AML-193 (cell line): ENCODE measurements at places on chromosomes 13 and 19.

DNA sequence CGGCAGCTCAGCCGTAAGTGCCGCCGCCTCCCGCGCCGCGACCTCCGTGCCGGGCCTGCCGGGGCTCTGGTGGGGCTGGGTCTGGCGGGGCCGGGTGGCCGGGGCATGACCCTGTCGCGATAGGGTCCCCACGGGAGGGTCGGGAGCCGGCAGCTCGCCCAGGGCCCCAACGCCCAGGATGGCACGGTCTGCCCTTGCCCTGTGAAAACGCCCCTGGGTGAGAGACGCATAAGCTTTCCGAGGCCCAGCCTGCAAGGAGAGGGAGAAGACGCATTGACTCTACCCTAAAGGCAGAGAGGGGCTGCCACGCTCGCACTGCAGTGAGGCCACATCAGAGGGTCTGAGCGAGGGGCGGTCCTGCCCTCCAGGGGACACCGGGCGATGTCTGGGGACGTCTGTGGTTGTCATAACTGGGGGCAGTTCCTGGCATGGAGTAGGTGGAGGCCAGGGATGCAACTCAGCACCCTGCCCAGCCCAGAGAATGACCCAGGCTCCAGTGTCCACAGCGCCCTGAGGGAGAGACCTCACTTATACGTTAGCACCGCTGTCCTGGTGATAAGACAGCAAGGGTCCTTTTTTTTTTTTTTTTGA is 539 bp downstream of the ZNF554 start:
- no peak for DNase-seq

DNA sequence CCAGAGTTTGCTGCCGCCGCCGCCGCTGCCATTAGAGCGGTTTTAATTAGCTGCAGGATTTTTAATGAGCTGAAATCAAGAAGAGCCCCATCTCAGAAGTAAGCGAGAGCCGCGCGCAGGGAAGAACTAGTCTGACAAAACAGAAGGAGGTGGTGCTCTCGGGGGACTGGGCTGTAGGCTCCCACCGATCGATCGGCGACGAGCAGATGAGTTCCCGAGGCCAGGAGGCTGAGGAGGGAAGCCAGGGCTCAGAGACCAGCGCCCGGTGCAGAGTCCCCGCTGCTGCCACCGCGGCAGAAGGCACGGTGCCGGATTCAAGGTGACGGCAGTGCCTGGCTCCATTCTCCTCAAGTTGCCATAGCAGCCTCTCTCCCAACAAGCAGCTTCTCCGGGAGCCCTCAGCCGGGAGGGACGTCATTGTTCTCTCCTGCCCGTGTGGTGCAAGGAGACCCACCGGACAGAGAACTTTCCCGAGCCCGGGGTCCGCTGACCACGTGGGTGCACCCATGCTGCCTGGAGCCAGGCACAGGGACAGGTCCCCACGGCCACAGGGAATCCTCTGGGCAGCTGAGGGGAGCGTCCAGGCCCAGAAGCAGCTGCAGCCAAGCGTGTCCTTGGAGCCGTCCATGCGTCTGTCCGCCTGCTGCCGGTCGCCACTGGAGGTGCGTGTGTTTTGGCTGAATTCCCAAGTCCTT is 62.9 kb downstream of the CHST8 start:
- no peak for DNase-seq

DNA sequence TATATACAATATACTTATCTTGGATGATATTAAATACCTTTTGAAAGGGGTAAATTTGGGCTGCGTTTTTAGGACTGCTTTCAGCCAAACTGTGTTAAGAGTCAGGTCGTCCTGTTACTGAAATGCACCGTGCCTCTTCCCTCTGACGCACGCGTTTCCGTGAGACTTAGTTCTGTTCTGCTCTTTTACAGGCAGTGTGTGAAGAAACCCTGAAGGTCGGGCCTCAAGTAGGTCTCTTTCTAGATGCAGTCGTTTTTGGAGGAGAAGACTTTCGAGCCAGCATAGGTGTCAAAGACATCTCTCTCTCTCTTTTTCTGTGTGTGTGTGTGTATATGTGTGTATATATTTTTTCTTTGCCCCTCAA is 107.0 kb downstream of the ZIC5 start:
- no peak for DNase-seq

- DNase-seq = no peak
Observed at GRCh38 chr19:45746866-45747265, 13.6 kb downstream of the MEIOSIN start.

DNA sequence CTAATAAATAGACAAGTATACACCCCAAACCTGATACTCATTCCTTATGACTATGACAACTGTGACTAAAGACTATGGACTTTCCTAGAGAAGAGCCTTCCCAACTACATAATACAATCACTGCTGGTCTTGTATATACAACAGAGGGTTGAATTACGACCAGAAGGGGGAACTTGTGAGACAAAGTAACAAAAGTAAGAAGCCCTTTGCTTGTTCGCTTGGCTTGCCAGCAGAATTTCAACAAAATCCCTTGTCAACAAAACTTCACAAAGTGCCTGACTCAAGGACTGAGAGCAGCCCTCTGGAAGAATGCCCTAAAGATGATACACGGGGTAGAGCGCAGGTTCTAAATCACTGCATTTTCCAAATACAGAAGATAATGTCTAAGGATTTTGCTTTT is 99.4 kb downstream of the WASF3 start:
- DNase-seq = peak; percentile 33

DNA sequence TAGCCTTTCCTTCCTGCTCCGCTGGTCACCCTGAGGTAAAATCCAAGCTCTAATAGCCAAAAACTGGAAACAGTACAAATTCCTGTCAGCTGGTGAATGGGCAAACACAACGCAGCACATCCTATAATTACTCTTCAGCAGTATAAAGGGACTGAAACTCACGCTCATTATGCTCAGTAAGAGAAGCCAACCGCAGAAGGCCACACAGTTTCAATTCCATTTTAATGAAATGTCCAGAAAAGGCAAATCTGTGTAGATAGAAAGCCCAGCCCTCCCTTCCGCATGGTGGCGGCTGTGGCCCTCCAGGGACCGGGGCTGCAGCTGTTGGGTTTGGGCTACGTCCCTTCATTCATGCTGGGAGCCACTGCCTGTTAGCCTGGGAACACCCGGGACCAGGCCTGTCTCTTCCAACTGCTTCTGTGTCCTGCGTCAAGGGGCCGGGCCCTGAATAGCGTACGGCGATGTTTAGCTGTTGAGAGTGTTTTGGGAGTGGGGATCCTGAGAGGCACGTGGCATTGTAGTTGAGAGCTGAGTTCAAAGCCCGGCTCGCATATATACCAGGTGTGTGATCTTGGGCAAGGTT is 23.5 kb downstream of the NKPD1 start:
- DNase-seq = no peak

DNA sequence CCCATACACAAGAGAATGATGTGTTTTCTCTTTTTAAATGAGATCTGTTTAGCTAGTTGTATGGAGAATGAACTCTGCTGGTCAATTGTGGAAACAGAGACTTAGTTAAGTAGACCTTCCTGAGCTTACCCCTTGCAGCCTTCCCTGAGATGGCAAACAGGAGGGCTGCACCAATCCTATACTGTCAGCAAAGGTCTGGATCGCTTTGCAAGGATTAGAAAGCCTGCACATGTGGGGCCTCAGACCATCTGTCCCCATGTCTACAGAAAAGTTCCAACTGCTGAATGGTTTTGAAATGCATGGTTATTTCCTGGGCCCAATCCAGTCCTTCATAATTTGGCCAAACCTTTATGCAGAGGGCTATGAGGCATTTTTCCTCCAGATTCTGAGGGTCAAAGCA is 183.9 kb upstream of the SLC10A2 start:
- no peak for DNase-seq

DNA sequence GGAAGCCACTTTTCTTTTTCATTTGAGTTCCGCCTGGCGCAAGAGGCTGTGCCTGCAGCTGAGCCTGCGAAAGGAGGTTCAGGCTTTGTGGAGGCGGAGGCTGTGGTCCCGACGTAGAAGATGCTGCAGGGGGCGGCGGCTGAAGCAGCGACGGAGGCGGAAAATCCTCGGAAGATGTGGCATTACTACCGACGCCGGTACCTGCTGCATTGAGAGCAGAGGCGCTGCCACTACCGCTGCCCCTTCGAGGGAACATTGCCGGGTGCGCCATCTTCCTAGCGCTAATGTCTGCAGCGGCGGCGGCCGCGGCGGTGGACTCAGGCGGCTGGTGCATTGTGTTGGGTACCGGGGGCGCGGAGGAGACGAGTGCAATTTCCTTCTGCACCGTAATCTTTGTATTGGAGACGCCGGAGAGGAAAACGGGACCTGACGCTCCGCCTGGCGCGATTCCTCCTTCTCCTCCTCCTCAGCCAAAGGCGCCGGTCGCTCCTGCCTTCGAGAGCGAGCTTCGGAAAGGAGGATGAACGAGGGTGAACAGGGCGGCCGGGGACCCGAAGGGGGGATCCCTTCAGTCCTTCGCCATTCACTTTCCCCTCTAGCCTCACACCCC is at the start of gene TSC22D1:
Gene TSC22D1, minus strand, starts transcription at position 590 of the 610 bp plus-strand sequence. Its CDS starts 256 bp downstream, at position 334.
- peak; percentile 16 for DNase-seq

DNA sequence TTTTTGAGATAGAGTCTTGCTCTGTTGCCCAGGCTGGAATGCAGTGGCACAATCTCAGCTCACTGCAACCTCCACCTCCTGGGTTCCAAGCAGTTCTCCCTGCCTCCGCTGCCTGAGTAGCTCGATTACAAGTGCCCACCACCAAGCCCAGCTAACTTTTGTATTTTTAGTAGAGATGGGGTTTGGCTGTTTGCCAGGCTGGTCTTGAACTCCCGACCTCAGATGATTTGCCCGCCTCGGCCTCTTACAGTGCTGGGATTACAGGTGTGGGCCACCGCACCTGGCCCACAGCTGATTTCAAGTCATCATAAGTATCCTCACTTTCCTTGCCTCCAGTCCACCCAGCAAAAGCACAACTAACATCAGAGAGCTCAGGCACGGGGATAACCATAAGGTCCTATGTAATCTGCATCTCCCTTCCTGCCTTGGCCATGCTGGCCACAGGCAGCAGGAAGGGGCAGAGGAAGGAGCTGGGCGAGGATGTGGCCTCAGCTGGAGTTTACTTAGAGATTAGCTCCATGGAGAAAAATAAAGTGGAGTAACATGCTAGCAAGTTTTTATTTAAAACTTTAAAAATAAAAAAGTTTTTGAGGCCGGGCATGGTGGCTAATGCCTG is 22.9 kb upstream of the ADGRE1 start:
- DNase-seq = no peak

GRCh38 chr19:42216653-42217519 is 591 bp downstream of the DEDD2 start:
- no peak for DNase-seq

- DNase-seq = no peak
Observed at GRCh38 chr19:31499281-31500196, 150.3 kb upstream of the TSHZ3 start.

GRCh38 chr13:24905242-24905641 is 141.3 kb downstream of the RNF17 start:
- DNase-seq = no peak

DNA sequence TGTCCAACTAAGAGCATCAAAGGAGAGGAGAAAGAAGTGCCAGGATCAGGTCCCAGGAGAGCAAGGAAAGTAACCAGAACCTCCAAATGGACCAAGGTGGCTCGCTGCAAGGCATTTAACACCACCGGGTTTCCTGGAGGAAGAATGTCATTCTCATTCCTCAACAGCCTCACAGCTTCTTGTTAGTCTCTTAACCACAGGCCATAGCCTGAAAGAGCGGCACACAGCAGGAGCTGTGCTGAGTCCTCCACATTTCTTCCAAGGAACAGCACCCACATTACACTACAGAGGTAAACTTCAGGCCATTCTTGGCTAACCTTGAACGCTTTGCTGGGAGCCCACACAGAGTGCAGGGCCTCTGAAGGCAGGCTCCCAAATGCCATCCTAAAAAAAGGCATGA is 23.6 kb downstream of the DOCK9 start:
- DNase-seq = no peak

- DNase-seq = no peak
Observed at GRCh38 chr13:44865722-44866410, 123.4 kb downstream of the NUFIP1 start.

DNA sequence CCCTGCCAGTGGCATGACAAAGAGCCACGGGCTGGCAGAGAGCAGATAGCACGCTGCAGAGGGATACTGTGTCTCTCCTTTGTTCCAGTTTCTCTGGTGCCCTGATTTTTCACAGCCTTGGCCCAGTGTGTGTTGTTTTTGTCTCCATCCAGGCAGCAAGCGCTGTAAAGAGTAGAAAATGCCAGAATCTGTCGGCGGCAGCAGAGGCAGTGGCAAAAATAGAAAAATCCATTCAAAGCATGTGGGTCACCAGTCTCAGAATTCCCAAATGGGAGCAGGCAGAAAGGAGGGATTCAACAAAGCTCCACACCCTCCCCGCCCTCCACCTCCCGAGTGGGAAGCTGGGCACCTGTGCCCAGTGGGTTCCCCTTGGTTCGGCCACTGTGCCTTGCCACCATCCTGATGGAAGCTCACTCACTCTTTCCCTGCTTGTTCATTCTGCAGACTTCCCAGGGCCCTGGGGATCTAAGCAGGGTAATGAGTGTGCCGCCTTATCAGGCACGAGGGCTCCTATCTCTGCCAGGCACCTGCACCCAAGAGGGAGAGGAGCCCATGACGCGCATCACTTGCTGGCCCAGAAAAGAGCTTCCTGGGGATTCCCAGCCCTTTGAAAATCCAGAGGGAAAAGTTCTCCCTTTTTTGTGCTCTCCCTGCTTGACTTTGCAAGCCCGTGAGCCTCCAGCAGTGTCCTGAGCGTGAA is 416.9 kb downstream of the IRS2 start:
- DNase-seq = no peak

DNA sequence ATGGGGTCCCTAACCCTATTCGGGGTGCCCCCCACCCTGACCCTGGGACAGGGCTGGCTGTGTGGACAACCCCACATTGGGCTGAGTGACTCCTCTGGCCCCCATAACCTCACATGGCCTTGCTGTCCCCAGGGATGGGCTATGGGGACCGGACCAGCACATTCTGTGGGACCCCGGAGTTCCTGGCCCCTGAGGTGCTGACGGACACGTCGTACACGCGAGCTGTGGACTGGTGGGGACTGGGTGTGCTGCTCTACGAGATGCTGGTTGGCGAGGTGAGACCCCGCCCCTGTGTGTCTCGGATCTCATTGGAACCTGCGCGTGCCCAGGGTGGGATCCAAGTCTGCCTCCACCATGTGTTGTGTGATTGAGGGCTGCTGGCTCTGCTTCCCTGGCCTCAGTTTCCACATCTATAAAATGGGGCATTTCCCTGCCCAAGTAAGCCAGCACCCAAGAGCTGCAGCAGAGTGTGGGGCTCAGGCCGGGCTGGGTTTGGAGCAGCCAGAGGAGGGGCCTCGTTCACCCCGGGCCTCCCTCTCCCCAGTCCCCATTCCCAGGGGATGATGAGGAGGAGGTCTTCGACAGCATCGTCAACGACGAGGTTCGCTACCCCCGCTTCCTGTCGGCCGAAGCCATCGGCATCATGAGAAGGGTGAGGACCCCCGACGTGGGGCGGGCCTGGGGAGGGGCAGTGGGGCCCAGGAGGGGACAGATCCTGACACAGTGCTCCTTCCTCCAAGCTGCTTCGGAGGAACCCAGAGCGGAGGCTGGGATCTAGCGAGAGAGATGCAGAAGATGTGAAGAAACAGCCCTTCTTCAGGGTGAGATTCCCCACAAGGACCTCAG is 4.9 kb downstream of the PTGER1 start:
- DNase-seq = no peak
